Hepatocyte (in vitro differentiated cells): ENCODE measurements at places on chromosomes 7 and 10. TPM values are rescaled to one million over a fixed set of nuclear protein-coding genes. Genes with fewer than 3 reads are reported as not detected.

- no peak overlapping the region for H3K27ac ChIP-seq
- H3K4me3 ChIP-seq: no peak overlapping the region
- no peaks in the 10 kb centered on the region for H3K36me3 ChIP-seq
Observed at GRCh38 chr10:110392868-110393740, 88.4 kb upstream of the SMNDC1 start.

DNA sequence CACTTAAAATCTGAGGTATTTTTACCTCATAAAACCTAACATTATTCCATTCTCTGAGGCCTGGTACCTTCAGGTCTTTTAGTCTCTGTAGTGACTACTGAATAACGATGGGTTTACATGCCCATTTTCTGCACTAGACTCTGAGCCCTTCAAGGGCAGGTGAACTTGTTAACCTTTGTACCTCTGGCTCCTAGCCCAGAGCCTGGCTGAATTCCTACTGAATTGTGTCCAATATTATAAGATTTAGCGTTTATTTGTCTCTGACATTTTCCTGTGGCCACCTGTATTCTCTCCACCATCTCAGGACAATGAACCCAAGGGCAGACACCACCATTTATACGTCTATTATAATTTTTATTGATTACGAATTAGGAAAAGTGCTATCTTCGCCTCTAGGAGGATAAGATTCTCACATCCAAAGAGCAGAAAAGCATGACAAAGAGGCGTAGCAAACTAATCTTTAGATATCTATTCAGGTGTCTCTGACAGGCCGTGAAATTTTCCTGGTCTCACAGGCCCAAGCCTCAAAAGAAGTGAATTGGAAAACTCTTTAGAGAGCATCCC, 27.9 kb upstream of the HNRNPH3 start:
- H3K36me3 ChIP-seq: no peaks in the 10 kb centered on the region
- no peak overlapping the region for H3K27ac ChIP-seq
- no peak for DNase-seq
- H3K27me3 ChIP-seq: no peaks in the 10 kb centered on the region

- no peaks in the 10 kb centered on the region for H3K4me1 ChIP-seq
- H3K27ac ChIP-seq: no peak overlapping the region
Observed at GRCh38 chr10:86291616-86292340, 74.8 kb downstream of the GRID1 start.

GRCh38 chr7:30276203-30276900, 8.0 kb upstream of the ZNRF2 start:
- peaks cover 7% of the 10 kb centered on the region for H3K4me1 ChIP-seq
- no peaks in the 10 kb centered on the region for H3K36me3 ChIP-seq
- no peak overlapping the region for H3K4me3 ChIP-seq
- DNase-seq: peak; percentile 77
- H3K27me3 ChIP-seq: no peaks in the 10 kb centered on the region
- no peak overlapping the region for H3K27ac ChIP-seq

DNA sequence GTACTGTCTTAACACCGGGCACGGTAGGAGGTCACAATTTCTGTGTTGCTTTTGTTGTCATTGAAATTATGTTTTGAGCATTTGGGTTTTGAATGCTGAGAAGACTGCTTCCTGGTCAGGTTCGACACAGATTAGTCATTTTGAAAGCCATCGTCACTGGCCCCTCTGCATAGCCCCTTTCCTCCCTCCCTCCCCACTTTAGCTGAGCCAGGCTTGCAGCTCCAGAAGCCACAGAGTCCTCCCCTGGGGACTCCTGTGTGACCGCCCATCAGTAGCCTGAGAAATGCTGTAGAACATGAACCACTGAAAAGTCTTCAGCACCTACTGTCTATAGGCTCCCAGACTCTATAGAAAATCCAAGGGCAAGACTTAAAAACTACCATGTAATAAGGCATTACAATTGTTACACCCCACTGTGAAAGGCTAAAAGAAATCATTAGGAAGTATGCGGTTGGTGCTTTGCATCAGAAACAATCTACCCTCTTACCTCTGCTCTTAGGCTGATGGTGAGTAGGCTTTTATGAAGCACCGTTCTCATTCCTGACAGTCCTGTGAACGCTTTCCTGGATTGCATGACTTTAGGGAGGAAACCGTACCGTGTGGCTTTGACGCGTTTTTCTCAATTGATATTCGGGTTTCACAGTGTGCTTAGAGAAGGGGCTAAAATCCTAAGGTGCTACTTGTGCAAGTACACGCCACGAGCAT, 24.8 kb downstream of the JCAD start:
- H3K27ac ChIP-seq: no peak overlapping the region
- H3K36me3 ChIP-seq: no peaks in the 10 kb centered on the region
- no peaks in the 10 kb centered on the region for H3K27me3 ChIP-seq
- no peak overlapping the region for H3K4me3 ChIP-seq

- no peak overlapping the region for H3K27ac ChIP-seq
- no peak for DNase-seq
- no peaks in the 10 kb centered on the region for H3K4me1 ChIP-seq
- no peaks in the 10 kb centered on the region for H3K36me3 ChIP-seq
Observed at GRCh38 chr7:131034166-131034881, 293.4 kb upstream of the MKLN1 start.

DNA sequence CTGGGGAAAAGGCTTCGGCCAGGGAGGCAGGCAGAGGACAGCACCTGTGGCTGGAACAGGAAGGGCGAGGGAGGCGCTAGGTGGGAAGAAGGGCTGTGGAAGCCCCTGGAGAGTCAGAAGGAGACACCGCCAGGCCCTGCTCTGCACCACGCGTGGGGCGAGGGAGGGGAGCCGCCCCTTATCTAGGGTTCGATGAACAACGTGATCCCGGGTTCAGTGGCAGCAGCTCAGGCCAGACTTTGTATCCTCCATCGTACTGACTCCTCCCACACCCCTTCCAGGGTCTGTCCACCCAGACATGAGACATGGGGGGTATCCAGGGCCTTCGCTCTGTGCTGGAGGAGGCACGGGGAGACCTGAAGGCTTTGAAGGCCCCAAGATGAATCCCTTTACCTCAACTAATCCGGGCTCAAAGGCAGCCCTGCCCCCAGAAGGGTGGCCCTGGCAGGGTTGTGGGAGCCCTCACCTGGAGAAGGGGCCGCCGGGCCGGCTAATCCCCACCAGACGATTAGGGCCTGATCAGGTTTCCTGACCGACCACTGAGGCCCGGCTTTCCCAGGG, 110.8 kb downstream of the PDGFA start:
- no peak for DNase-seq
- H3K36me3 ChIP-seq: no peaks in the 10 kb centered on the region
- H3K27ac ChIP-seq: no peak overlapping the region
- H3K27me3 ChIP-seq: no peaks in the 10 kb centered on the region
- no peak overlapping the region for H3K4me3 ChIP-seq
- peaks cover 11% of the 10 kb centered on the region for H3K4me1 ChIP-seq

DNA sequence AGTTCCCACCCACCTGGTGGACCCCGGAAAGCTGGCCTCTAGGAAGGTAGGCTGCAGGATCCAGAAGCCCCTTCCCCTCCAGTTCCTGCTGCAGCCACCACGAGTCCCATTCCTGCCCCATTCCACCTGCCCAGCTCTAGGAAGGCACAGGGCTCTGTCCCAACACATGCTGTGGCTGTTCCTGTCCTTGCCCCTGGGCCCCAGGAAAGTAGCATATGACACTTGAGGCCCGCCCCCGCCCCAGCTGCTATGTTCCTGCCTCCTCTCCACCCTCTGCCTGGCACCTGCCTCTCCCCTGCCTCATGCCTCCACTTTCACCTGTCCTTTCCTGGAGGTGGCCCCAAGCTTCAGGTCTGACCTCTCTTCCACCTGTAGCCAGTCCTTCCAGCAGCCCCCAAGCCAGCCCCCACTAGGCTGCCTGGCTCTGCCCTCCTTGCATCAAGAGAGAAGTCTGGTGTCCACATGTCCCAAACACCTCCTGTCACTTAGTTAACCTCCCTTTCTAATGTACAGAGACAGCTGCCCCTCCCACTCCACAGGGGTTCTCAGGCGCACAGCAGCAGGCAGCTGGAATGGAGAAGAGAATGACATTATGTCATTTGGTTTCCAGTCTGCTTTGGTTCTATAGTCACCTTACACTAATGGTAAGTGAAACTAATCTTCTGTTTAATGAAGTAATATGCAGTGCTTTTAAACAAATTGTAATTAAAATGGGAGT, 22.7 kb downstream of the YKT6 start:
- H3K27ac ChIP-seq: no peak overlapping the region
- H3K4me3 ChIP-seq: no peak overlapping the region
- H3K4me1 ChIP-seq: no peaks in the 10 kb centered on the region

- no peak overlapping the region for H3K27ac ChIP-seq
- no peaks in the 10 kb centered on the region for H3K36me3 ChIP-seq
- DNase-seq: no peak
- H3K4me1 ChIP-seq: no peaks in the 10 kb centered on the region
- H3K27me3 ChIP-seq: no peaks in the 10 kb centered on the region
Observed at GRCh38 chr10:11191678-11192077, 174.0 kb downstream of the CELF2 start.

The ANKRD7 gene
- 0.10 TPM in 1 of 2 replicates, not detected in the other for total RNA-seq

The FGFR2 gene
- 72.6 and 90.4 TPM in 2 replicates for total RNA-seq

The SPDYE1 gene
- total RNA-seq: not detected in 2 replicates

The ZNF438 gene
- total RNA-seq: 3.2 and 5.0 TPM in 2 replicates

The MRPL43 gene
- 60.1 and 65.9 TPM in 2 replicates for total RNA-seq

The MOSPD3 gene
- 8.8 and 10.4 TPM in 2 replicates for total RNA-seq

The GPRIN2 gene
- 13.0 and 23.4 TPM in 2 replicates for total RNA-seq
